ENCODE measurements at places on chromosomes 11 and 22. TPM values are rescaled to one million over a fixed set of nuclear protein-coding genes. Genes with fewer than 3 reads are reported as not detected.

Gene RAG2
- not detected for total RNA-seq

Gene KRTAP5-3
- total RNA-seq, result not detected

Gene CEP126
- 1.2 TPM for total RNA-seq

Gene MYRF
- 0.27 TPM for total RNA-seq

Gene MGAT3
- 0.62 TPM for total RNA-seq

Gene ARHGEF17
- not detected for total RNA-seq

Gene HIRA
- 16.2 TPM for total RNA-seq

Gene GGTLC3
- not detected for total RNA-seq

Gene PDGFB
- total RNA-seq, result 3.8 TPM

Gene UCP3
- total RNA-seq, result 0.83 TPM

Gene CFAP300
- not detected for total RNA-seq

Gene LRRC75B
- not detected for total RNA-seq

Gene GNAZ
- total RNA-seq, result 1.8 TPM

Gene PDE2A
- total RNA-seq, result 0.69 TPM

Gene PNPLA5
- not detected for total RNA-seq

Gene SELENOM
- total RNA-seq, result 9.3 TPM

Gene DDX6
- 274 TPM for total RNA-seq

Gene JHY
- 0.89 TPM for total RNA-seq

Gene WDR74
- 74.4 TPM for total RNA-seq

Gene ATL3
- total RNA-seq, result 21.0 TPM

Gene RNF214
- 14.0 TPM for total RNA-seq

Gene CCDC15
- total RNA-seq, result 7.3 TPM

Gene NPTXR
- total RNA-seq, result 1.5 TPM

Gene TEX12
- total RNA-seq, result not detected

Gene PDE3B
- 16.5 TPM for total RNA-seq

Gene FOLR3
- not detected for total RNA-seq

Gene METTL15
- 18.0 TPM for total RNA-seq

Gene CABP7
- total RNA-seq, result 0.07 TPM

Gene SCO2
- 2.1 TPM for total RNA-seq

Gene C22orf31
- total RNA-seq, result not detected

Gene TENM4
- total RNA-seq, result not detected

Gene SCUBE2
- 0.17 TPM for total RNA-seq

Gene OR2AG2
- 0.05 TPM for total RNA-seq

Gene SLC6A5
- total RNA-seq, result not detected

Gene ENTHD1
- total RNA-seq, result 0.64 TPM

Gene RHOD
- 0.98 TPM for total RNA-seq

Gene MUC2
- not detected for total RNA-seq

Gene ALX4
- not detected for total RNA-seq

Gene APOBEC3B
- total RNA-seq, result 5.5 TPM

Gene PIWIL4
- 0.19 TPM for total RNA-seq

Gene CARS1
- 126 TPM for total RNA-seq

Gene OR4A16
- total RNA-seq, result not detected

Gene BIK
- 2.0 TPM for total RNA-seq

Gene SCN2B
- not detected for total RNA-seq

Gene DSCAML1
- 0.30 TPM for total RNA-seq

Gene SLC39A13
- total RNA-seq, result 9.2 TPM

Gene NOX4
- total RNA-seq, result not detected

Gene TMEM191B
- not detected for total RNA-seq

Gene JAM3
- total RNA-seq, result 6.4 TPM

Gene SLC17A6
- total RNA-seq, result not detected

Gene C1QTNF4
- total RNA-seq, result not detected

Gene TREH
- total RNA-seq, result not detected

Gene SCGB2A2
- not detected for total RNA-seq

Gene HTATIP2
- total RNA-seq, result 80.7 TPM
